Stimulated activated CD8-positive, alpha-beta memory T cell treated with anti-CD3 and anti-CD28 coated beads, Interleukin-7, amount 100 ng/mL, for 1 hour (primary cell): ENCODE measurements at places on chromosomes 1 and 21.

GRCh38 chr21:29193901-29194300 is 63.5 kb downstream of the MAP3K7CL start:
- no peak for DNase-seq

DNA sequence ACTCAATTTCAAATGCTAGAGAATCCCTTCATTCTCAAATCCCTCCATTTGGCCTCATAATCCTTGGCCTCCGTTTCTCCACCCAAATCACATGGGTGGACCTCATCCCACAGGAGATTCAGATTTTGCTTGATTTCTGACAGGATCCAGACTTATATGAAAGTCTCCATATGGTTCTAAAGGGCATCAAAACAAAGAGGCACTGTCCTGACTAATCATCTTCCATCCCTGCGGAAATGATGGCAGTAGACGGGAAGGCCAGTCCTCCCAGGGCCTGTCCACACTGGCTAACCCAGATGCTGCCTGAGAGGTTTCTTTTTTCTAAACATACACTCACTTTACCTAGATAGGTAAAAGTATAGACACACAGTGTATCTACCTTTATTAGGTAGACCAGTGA is 18.8 kb downstream of the ORC1 start:
- no peak for DNase-seq

DNA sequence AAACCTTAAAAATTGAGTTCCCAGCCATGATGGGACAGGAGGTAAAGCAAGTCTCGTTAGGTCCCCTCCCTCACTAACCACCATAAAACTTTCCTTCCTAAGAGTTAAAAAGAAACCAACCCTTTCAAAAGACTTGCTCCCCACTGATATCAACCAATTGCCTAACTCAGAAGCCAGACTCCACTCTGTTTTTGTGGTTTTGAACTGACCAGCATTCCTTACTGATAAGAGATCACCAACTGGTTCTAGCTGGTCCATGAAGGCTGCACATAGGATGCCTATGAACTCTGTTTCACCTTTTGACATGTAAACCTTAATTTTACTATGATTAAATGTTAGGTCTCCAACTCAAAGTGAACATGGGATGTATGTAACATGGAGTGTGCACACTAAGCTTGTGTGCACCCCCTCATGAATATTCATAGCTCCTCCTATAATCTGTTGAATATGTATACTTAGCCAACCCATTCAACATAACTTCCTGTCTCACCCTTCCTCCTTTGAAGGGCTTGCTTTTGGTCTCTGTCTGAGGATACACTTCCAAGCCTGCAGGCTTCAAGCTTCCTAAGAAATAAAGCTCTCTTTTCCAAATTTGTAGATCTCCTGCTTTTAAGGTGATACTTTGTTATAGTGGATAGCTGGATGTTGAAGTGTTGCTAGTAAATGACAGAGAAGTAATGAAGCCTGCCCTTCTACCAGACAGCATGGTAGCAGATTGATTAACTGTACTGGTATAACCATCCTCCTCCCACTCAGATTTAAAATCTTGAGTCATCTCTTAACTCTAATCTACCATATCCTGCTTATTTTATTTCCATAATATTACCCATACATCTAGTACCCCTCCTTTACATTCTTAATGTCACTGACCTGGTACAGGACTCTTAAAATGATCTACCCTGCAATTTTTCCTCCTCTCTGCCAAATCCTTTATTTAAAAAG is 95.6 kb downstream of the ZNF644 start:
- DNase-seq, result no peak

DNA sequence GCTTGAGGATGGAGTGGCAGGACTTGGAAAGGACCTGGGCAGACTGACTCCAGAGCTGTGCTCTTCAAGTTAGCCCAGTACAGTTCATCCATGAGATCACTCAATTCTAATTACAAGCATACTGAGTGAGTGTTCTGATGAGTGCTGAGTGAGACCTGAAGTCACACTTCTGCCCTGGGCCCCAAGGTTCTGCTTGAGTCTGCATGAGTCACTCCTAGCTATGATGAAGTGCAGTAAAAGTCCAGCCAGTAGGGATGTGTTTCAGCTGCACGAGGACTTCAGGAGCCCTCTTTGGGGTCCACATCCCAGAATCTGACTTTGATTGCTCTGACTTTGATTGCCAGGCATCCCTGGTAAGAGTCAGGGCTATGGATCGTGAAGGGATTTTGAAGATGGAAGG is 35.8 kb downstream of the PLEKHA6 start:
- DNase-seq, result no peak

DNA sequence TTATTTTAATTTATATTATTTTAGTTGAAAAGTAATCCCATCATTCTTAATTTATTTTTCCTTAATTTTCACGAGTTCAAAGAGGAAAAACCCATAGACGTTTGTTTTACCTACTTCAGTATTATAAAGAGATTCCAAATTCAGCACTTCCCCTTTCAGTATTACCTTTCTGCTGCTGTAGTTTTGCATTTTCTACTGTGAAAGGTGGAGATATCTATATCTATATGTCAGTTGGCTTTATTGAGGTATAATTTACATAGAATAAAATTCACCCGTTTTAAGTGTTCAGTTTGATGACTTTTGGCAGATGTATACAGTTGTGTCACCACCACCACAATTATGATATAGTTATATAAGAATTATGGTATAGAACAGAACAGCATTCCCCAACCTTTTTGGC is 33.0 kb downstream of the MAST2 start:
- no peak for DNase-seq

GRCh38 chr1:26915204-26915842 is 1.5 kb upstream of the NR0B2 start:
- DNase-seq, result no peak

- no peak for DNase-seq
These were observed 595 bp downstream of the EXOC8 start for GRCh38 chr1:231337043-231337471.
